ENCODE measurements at places on chromosomes 13 and 19.

DNA sequence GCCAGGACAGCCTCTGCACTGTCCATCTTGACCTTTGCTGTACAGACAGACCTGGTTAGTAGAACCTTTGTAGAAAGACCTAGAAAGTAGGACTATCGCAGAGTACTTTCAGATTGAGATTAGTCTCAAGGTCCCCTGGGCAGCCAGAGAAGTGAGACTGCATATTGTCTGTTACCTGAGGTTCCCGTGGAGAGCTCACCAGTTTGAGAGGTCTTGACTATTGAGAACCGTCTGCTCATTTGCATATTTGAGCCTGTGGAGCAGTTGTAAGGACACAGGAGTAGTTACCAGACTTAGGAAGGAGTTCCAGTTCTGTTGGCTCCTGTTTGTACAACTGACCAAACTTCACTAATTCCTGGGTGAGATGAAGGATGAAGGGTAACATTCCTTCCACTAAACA lies 66.2 kb downstream of the SPATA13 start:
- no peak for DNase-seq

DNA sequence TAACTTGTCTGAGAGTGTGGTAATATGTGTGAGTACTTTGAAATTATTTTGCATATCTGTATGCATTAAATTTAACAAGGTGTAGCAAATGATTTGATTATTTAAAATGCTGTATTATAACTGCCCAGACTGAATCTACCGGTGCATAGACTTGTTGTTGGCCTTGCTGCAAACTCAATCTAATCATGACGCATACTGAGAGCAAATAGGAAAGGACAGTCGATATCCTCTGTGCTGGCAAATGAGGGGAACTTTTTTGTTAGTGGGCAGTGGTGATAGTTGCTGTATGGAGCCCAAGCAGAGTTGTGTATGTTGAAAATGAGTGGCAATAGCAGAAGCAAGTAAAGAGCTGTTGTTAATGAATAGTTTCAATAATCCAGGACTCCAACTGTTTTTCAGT lies 127.4 kb downstream of the LMO7 start:
- no peak for DNase-seq

DNA sequence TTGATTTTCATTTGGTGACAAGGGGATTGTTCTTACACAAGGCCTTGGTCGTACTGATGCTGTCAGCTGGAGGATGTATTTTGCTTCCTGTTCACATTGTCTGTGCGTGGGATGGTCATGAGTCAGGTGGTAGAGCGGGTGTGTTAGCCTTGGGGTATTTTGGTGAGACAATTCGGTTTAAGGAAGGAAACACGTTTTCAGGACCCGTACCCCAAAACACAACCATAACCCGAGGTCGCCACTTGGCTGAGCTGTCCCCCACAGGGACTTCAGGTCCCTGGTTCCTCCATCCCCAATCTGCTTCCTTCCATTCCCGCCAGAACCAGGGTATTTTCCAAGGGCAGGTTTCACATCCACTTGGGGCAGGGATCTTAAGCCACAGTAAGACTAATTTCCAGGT lies 15.0 kb downstream of the MYO9B start:
- DNase-seq = no peak

DNA sequence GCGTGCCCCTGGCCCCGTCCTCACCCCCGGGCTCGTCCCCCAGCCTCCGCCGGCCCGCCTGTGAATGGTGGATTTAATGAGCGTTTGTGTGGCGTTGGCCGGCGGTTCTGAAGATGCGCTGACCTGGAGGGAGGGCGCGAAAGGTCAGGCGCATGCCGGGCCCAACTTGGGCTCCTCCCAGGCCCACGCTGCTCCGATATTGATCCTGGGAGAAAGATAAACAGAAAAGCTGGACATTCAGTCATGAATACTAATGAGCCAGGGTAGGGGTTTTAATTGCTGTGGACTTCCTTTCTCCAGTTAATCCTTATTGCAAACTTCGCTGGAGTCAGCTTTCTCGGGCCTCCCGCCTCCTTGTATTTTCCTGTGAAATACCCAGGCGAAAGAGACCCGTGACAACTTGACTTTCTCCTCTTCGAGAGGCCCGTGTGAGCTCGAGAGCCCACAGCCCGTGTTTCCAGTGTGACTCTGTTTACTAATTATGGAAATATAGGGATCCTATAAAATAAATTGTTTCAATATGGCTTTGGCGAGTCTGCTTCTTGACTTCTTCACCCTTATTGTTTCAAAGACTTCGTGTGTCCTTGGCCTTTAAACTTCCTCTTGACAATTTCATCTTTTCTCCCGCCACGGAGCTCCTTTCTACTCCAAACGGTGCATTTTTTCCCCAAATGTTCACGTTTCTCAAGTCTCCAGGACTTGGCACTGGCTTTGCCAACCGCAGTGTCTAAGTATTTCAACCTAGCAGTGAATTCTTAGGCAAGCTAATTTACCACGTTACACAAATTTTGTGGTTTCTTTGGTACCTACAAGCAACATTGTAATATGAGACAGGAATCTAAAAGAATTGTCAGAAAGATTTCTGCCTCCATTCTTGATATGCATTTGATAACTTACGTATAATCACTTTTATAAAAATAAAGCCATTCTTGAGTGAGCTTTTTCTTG lies 10.5 kb downstream of the ZIC2 start:
- DNase-seq = no peak

GRCh38 chr13:114105521-114106225 lies 26.8 kb downstream of the RASA3 start:
- peak; percentile 9 for DNase-seq

DNA sequence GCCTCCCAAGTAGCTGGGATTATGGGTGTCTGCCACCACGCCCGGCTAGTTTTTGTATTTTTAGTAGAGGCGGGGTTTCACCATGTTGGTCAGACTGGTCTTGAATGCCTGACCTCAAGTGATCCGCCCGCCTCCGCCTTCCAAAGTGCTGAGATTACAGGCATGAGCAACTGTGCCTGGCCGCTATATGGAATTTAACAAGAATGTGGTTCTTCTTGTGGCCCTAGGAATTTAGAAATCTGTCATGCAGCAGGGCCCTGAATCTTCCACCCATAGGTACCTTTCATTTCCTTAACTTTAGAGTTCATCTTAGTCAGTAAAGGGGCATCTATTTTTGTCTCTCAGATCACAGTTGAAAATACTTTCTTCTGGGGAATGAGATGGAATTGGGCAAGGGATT lies 25.6 kb upstream of the NDFIP2 start:
- DNase-seq = no peak

DNA sequence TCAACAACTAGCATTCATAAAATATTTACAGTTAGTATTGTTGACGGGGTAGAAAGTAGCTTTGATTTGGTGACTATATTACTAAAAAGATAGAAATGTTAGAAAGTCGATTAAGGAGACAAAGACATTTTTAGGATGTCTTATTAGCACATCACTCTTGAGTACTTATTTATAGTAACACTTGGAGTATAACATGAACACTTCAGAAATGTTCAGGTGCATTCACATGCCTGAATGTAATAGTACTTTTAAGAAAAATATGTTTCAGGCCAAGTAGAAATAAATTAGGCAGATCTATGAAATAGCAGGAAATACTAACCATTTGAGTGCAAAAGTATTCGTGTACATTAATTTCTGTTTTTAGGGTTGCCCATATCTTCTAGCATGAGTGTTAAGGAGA lies 70.4 kb downstream of the CDK8 start:
- no peak for DNase-seq

GRCh38 chr13:41649659-41650058 lies 192.3 kb downstream of the RGCC start:
- no peak for DNase-seq

- DNase-seq = no peak
Observed at GRCh38 chr13:50389726-50390125, 374.5 kb downstream of the KCNRG start.

- DNase-seq = no peak
Observed at GRCh38 chr19:311813-312261, 20.6 kb upstream of the PLPP2 start.

- DNase-seq = no peak
Observed at GRCh38 chr19:13848798-13849676, 27.9 kb upstream of the NANOS3 start.

- DNase-seq = no peak
Observed at GRCh38 chr13:40333226-40333625, 333.2 kb downstream of the FOXO1 start.

DNA sequence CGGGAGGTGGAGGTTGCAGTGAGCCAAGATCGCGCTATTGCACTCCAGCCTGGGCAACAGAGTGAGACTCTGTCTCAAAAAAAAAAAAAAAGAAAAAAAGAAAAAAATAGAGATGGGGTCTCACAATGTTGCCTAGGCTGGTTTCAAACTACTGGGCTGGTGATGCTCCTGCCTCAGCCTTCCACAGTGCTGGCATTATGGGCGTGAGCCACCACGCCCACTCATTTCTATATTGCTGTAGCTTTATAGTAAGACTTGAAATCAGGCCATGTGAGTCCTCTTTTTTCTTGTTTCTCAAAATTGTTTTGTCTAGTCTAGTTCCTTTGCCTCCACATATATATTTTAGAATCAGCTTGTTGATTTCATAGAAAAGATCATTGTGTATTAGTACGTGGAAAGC lies 18.3 kb downstream of the DNM2 start:
- peak; percentile 70 for DNase-seq

- no peak for DNase-seq
Observed at GRCh38 chr19:10418235-10418484, 2.2 kb upstream of the PDE4A start.

- no peak for DNase-seq
Observed at GRCh38 chr13:53749306-53749705, 720.7 kb downstream of the OLFM4 start.
